Osteoblast (primary cell): ENCODE measurements at places on chromosomes 7 and 10. TPM values are rescaled to one million over a fixed set of nuclear protein-coding genes. Genes with fewer than 3 reads are reported as not detected.

DNA sequence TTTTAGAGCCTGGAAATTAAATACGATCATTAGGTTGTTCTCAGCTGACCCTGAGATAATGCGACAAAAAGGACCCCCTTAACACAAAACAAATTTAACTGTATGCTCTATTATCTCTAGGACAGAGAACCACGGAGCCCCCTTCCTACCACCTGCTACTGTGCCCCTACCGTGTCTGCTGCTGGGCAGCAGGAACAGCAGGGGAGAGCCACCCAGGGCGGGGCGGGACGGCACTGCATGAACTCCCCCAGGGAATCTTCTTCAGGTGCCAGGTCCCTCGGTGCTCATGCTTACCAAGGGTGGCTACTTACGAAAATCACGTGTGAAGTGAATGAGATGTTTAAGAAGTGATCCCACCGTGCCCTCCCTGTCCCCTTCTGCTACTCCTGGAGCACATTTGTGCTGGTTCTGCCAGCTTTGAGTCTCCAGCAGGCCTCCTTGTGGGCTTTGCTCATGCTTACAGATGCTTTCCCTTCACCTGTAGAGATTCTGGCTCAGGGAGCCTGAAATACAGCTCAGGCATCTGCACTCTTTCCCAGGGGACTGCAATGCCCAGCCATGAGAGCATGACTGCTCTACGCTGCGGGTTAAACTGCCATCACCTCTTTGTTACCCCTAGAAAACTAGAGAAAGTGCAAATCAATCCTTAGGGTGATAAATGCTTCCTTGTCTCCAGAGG, 59.9 kb downstream of the MRPL32 start:
- no peak for DNase-seq

DNA sequence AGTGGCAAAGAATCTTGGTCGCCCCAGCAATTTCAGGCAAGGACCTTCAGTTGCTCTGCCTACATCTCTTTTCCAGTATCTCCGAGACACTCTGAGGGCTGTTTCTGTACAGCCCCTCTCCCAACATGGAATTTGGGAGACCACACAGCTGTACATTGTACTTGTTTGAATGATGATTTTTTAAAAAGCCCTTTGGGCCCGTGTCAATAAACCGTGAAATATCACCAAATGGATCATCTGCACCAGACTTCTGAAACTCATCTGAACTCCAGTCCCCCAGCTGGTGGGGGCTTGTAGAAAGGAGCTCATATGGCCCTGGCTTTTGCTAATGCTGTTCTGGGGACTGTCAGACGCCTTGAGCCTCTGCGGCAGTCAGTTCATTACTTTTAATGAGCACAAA, 374.9 kb downstream of the BBS9 start:
- no peak for DNase-seq

- peak; percentile 93 for DNase-seq
Observed at GRCh38 chr10:5589661-5590511, 65.1 kb downstream of the CALML3 start.

DNA sequence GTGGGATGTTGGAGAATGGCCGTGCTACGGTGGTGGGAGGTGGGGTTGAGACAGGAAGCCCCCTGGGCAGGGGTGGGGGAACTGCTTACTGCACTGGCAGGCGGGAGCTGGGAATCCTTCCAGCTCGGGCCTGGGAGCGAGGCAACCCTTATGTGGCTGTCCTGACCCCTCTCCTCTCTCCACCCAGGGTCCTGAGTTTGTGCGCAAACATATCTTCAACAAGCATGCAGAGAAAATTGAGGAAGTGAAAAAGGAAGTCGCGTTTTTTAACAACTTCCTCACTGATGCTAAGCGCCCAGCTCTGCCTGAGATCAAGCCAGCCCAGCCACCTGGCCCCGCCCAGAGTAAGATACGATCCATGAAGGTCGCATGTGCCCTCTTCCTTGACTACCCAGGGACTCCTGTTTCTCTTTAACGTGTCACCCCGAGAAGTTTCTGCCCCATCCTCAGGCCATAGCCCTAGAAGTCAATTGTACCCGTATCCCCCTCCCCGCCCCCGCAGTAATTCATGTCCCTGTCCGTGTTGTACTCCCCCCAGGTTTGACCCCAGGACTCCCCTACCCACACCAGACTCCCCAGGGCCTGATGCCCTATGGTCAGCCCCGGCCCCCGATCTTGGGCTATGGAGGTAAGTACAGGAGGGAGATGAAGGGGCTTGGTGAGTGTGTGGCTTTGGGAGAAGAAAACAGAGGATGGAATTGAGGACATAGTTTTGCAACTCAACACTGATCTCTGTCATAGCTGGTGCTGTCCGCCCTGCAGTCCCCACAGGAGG, 1.8 kb downstream of the UFSP1 start:
- DNase-seq: peak; percentile 84

- no peak for DNase-seq
Observed at GRCh38 chr7:122988333-122988732, 7.2 kb downstream of the TAS2R16 start.

DNA sequence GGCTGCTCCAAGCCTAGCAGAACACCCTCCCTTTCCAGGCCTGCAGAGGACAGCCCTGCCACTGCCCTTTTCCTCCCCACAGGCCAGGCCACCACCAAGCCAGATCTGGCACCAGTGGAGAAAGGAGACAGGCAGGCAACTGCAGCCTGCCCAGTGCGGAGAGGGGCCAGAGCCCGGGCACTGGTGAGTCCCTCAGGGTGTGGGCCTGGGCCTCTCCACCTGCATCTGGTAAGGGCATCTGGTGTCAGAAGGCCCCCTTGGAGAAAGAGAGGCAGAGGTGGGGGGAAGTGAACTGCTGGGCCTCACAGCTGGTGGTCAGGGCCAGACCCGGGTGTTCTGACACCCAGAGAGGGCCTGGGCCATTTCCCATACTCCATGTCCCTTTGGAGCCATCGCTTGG, 27.9 kb downstream of the ZNF783 start:
- DNase-seq: peak; percentile 64

GRCh38 chr10:45425621-45426563, 51.9 kb downstream of the ALOX5 start:
- no peak for DNase-seq

GRCh38 chr10:24849051-24849450, 103.4 kb downstream of the PRTFDC1 start:
- no peak for DNase-seq

- DNase-seq: no peak
Observed at GRCh38 chr7:120215654-120216053, 57.3 kb upstream of the KCND2 start.

GRCh38 chr10:1576467-1577372, 160.6 kb downstream of the ADARB2 start:
- DNase-seq: no peak

- DNase-seq: no peak
Observed at GRCh38 chr7:43931346-43931745, 5.1 kb downstream of the UBE2D4 start.

DNA sequence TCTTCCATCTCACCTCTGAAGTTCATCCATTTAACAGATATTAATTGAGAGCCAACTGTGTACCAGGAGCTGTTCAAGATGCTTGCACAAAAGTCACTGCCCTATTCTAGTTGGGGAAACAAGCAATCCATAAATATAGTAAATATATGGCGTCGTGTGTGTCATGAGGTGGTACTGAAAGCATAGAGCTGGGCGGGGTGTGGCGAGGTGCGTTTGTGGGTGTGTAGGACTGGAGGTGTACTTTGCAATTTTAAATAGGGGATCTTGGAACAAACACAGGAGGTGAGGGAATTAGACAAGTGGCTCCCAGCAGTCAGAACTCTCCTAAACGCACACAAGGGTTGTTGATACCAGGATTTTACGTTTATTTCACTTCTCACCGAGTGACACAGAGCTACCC, 490 bp upstream of the ZNF239 start:
- no peak for DNase-seq

GRCh38 chr7:92678291-92678920, 88.2 kb upstream of the FAM133B start:
- no peak for DNase-seq

- peak; percentile 84 for DNase-seq
Observed at GRCh38 chr10:117373823-117374505, 1.3 kb downstream of the PDZD8 start.

The JAKMIP3 gene
- total RNA-seq: 0.29 and 0.36 TPM in 2 replicates

The ABCB4 gene
- under 0.01 and 0.36 TPM in 2 replicates for total RNA-seq

The GPR85 gene
- 7.2 and 10.3 TPM in 2 replicates for total RNA-seq

The AKR1C3 gene
- total RNA-seq: 207 and 238 TPM in 2 replicates
